Subcutaneous adipose tissue (tissue), 4 donors: ENCODE measurements at places on chromosomes 12 and 14. TPM values are rescaled to one million over a fixed set of nuclear protein-coding genes. Genes with fewer than 3 reads are reported as not detected.

BDKRB2 gene
- total RNA-seq: 2.8 TPM

GDF3 gene
- total RNA-seq: not detected

CCDC92 gene
- total RNA-seq: 34.4 TPM

ZFHX2 gene
- 1.4 TPM for total RNA-seq

NOXRED1 gene
- 0.22 TPM for total RNA-seq

C12orf60 gene
- 1.5 TPM for total RNA-seq

GPR137C gene
- 0.34 TPM for total RNA-seq

TMEM30B gene
- 3.0 TPM for total RNA-seq

NKX2-1 gene
- not detected for total RNA-seq

AVPR1A gene
- 27.9 TPM for total RNA-seq

ANKRD9 gene
- total RNA-seq: 3.6 TPM

PIWIL1 gene
- total RNA-seq: not detected

CERS5 gene
- total RNA-seq: 22.9 TPM

MIP gene
- total RNA-seq: not detected

EGLN3 gene
- total RNA-seq: 7.5 TPM

CAPZA3 gene
- not detected for total RNA-seq

ARF6 gene
- total RNA-seq: 59.3 TPM

SLC16A7 gene
- total RNA-seq: 163 TPM

AJUBA gene
- 7.2 TPM for total RNA-seq

TUBA1C gene
- total RNA-seq: 65.9 TPM

P2RX2 gene
- total RNA-seq: not detected

SLIRP gene
- total RNA-seq: 337 TPM

FOXA1 gene
- total RNA-seq: not detected

MAPKAPK5 gene
- 47.4 TPM for total RNA-seq

ETFBKMT gene
- total RNA-seq: 5.1 TPM

SSTR1 gene
- total RNA-seq: 0.17 TPM

COL2A1 gene
- not detected for total RNA-seq

PTHLH gene
- 1.8 TPM for total RNA-seq

CYP46A1 gene
- total RNA-seq: 2.1 TPM

ASB2 gene
- total RNA-seq: 0.34 TPM

BBOF1 gene
- 5.7 TPM for total RNA-seq

ATG101 gene
- 24.1 TPM for total RNA-seq

TAS2R8 gene
- not detected for total RNA-seq

CBLN3 gene
- total RNA-seq: 3.3 TPM

MYO1H gene
- 0.57 TPM for total RNA-seq

FIGNL2 gene
- 0.16 TPM for total RNA-seq

RIMBP2 gene
- not detected for total RNA-seq

KITLG gene
- 14.8 TPM for total RNA-seq

GPRC5A gene
- total RNA-seq: 5.3 TPM

CMKLR1 gene
- 34.6 TPM for total RNA-seq

LTB4R gene
- 6.8 TPM for total RNA-seq

FOXG1 gene
- not detected for total RNA-seq

EPYC gene
- total RNA-seq: not detected
